ENCODE measurements at places on chromosomes 5 and 9.

- DNase-seq = no peak
Measured at GRCh38 chr9:81370096-81370495, 319.3 kb downstream of the TLE1 start.

DNA sequence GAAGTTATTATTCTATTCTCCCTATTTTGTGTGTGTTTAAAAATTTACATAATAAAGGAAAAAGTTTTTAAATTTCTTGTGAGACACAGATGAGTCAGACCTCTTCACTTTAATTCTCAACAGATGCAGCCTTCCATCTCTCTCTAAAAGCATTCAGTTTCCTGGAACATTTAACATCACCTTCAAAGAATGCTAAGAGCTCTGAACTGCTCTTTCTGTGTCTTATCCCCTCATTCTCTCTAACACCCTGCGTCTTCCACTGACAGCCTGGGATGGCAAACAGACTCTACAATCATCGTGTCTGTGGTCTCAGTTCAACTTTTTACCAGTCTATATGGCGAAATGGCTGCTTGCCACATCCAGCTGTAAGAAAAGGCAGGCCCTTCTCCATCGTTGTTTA is 173.0 kb downstream of the HINT1 start:
- DNase-seq = no peak

DNA sequence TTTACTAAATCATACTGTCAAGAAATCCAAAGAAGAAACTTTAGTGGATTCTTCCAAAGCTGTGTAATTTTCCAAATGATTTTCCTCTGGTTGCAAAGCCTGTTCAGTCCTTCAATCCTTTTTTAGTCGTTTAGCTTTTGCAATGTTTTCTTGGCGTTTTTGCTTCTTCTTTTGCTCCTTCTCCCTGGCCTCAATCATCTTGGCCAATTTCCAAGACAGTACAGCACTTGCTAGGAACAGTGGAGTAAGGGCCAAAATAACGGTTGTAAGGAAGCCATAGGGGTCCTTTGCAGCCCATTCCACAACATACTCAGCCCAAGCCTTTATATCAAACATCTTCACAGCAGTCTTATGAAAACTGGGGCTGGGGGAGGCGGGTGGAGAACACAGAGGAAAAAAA is 2.4 kb downstream of the SMIM15 start:
- no peak for DNase-seq

GRCh38 chr5:38463634-38464521 is 92.6 kb downstream of the LIFR start:
- DNase-seq = no peak

DNA sequence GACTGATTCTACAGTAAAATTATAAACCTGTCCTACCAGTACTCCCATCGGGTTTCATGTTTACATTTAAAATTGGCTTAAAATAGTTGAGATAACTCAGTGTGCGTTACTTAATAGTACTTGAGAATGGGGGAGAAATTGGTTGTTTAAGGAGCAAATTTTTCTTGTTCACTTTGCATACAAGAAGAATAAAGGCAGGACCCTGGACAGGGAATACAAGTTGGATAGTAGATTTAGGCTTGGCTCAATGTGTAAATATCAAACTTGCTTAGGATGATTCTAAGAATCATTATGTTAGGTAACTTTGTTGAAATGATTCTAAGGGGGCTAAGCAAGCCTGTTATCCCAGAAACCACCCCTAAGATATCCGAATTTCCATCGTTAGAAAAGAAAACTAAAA is 448.4 kb upstream of the TLE4 start:
- DNase-seq = no peak

DNA sequence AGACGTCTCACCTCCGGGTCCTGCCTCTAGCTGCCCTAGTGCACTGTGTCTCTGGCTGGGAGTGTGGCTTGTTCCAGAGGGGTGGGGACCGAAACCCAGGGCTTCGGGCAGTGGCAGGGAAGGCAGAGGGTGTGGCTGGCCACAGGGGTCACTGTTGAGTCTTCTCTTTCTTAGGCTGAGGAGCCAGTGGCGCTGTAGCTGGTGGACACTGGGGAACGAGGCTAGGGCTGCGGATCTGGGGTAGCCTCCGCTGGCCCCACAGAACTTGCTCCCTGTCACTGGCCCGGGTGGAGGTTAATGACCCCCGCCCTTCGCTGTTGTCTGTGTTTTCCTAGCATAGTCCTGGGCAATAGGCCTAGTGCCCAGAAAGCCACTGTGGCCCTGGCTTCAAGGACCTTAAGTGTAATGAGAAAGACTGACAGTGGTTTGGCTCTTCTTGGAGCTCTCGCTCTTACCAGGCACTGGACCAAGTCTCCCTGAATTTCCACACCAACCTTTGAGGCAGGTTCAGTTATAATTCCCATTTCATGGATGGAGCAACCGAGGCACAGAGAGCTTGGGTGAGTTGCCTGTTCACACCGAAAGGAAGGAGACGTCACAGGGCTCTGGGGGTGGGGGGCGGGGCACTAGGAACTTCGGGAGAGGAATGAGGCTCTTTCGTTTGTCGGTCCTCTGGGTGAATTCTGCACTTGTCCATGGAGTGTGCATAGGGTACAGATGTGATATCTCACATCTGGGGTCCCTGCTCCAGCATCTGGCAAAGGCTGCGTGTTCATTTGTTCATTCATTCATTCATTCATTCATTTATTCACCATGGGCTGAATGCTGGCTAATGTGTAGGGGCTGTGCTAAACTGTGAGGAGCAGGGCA is 4.8 kb upstream of the IER5L start:
- no peak for DNase-seq

DNA sequence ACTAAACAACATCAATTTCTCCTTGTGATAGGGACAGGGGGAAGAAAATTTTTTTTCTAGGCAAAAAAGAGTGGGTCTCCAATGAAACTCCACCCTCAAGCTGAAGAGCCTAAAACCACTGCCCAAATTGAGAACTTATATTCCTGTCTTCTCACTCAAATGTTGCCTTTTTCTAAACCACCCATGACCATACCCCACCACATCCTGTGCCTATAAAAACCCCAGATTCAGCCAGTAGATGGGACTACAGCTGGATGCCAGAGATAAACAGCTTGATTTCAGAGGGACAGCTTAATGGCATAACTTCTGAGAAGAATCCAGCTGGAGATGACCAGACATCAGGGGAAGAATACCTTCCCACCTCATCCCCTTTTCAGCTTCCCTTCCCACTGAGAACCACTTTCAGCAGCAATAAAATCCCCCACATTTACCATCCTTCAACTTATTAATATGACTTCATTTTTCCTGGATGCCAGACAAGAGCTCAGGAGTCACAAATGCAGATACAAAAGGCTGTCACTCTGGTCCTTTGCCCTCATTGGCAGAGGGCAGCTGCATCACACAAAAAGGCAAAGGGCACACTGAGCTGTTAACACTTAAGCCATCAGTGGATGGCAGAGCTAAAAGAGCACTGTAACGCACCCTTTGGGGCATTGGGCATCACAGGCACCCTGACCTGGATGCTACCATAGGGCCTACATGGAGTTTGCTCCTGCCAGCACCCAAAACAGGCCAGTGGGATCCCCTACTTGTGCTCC is 972.5 kb upstream of the CTNND2 start:
- DNase-seq = no peak

GRCh38 chr5:143985832-143986515 is 174.0 kb downstream of the HMHB1 start:
- DNase-seq = no peak

DNA sequence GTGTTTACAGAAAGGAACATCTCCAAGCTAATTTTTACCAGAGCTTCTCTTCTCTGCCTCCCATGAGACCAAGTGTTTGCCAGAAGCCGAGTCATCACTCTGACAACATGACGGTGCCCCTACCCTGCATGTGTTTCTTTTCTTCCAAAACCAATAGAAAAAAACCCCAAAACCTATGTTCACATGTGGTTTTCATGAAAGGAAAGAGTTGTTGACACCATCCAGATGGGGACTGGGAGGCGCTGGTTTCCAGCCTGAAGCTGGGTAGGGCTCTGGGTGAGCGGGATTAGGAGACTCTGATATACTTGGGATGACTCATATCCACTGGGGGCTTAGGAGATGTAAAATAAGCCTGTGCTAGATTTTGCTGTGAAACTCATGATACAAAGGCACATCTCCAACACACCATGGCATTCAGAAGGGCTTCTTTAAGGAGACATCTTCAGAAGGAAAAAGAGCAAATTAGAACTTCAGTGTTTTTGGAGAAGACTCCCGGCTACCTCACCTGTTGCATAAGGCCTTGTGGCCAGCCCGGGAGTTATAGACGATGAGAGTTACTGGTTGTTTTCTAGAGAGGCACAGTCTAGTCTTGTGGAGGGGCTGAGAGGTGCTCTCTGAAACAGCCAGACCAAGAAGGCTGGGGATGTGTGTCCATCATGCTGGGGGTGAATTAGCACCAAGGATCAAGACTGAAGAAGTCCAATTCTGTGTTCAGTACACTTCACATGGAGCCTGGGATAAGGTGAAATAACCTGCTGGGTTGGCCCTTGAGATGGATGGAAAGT is 108.9 kb upstream of the LHFPL2 start:
- DNase-seq = no peak

- no peak for DNase-seq
Measured at GRCh38 chr9:101706261-101706798, 32.1 kb downstream of the GRIN3A start.

- DNase-seq = no peak
Measured at GRCh38 chr5:137015540-137016116, 483.5 kb downstream of the SPOCK1 start.

GRCh38 chr9:4680750-4681149 is 1.4 kb downstream of the CDC37L1 start:
- DNase-seq = no peak

DNA sequence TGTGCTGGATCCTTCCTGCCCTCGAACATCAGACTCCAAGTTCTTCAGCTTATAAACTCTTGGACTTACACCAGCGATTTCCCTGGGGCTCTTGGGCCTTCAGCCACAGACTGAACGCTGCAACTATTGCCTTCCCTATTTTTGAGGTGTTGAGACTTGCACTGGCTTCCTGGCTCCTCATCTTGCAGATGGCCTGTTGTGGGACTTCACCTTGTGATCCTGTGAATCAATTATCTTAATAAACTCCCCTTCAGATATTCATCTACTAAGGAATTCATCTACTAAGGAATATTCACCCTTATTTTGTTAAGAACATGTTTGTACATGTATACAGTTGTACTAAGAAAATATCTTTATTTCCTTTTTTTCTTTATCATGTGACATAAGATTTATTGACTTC is 1079.7 kb downstream of the CDH12 start:
- no peak for DNase-seq

- DNase-seq = no peak
Measured at GRCh38 chr5:144462577-144462976, 291.9 kb downstream of the KCTD16 start.

DNA sequence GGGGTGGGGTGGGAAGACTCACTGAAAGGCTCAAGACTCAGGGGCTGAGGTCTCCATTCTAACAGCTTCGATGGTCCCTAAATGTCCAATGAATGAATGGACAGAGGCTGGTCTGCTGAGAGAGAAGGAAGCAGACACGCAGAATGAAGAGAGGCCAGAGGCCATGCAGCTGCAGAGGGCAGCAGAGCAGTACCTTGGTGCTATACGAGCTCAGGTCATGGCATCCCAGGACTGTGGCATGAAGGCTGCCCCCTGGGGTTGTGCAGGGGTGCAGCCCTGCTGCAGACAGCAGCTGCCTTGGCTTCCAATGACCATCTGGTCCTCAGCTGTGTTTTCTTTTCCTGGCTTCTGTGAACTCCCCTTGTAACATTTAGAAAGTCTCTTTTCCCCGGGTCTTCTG is 15.2 kb upstream of the CORO2A start:
- DNase-seq = no peak

GRCh38 chr5:88892669-88893068 is 9.7 kb upstream of the MEF2C start:
- DNase-seq = no peak

GRCh38 chr5:31720004-31720403 is 81.1 kb downstream of the PDZD2 start:
- DNase-seq = no peak

DNA sequence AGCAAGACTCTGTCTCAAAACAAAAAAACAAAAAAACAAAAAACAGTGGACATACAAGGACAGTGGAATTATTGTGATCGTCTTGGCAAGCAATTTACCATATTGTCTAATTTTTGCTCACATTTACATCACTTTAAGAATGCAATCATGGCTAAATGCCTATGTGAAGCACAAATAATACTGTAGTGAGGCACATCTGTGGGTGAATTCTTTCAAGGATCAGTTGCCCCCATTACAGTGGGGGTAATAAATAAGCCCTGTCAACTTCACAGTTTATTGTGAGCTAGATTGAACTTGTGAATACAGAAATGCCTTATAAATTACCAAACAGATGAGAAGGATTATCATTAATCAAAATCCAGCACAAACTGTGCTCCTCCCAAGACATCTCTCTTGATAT is 150.2 kb upstream of the PAPPA start:
- DNase-seq = no peak

DNA sequence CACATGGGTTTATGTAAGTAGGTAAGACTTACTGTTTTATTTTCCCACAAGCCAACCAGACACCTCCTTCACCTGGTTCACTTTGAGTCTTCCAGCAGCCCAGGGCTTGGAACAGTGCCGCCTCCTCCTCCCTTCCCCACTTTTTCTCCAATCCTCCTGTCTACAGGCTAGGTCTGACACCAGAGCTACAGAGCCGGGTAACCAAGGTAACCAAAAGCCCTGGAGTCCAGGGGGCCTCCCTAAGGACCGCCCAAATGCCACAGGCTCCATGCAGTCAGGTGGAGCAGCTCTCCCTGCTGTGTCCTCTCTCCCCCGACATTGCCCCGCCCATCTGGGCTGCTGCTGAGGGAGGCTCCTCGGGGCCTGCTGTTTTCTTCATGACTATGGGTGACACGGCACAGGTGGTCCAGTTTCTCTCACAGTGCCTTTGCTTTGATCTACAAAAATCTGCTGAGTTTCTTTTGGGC is 138.0 kb upstream of the EFNA5 start:
- no peak for DNase-seq

DNA sequence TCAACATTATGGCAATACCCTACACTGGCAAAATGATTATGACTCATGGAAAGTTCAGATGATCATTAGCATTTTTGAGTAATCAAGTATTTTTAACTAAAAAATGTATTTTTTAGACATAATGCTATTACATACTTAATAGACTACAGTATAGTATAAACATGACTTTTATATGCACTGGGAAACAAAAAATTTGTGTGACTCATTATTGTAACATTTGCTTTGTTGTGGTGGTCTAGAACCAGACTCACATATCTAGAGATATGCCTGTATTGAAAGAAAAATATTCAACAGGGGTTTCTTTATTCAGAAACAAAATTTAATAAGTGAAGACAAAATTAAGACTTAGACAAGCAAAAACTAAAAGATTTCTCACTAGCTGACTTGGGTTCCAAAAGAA is 385.3 kb upstream of the RIOK2 start:
- DNase-seq = no peak

GRCh38 chr5:132947671-132948070 is 15.8 kb downstream of the AFF4 start:
- DNase-seq = no peak

GRCh38 chr5:15823398-15823797 is 323.4 kb downstream of the FBXL7 start:
- DNase-seq = no peak

DNA sequence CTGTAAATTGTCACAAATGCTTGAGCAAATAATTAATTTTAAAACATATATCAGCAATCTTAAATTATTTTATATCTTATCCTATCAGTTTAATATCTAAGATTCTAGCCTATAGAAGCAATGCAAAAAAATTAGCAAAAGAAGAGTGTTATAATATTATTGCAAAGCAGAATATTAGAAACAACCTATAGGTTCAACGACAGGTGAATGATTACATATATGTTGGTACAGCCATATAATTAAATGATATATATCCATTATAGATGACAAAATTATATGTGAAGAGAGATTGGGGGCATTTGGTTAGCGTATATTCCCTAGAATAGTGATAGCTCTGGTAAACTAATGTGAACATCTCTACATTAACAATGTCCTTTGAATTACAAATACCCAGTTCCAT is at the start of gene IFNE:
IFNE (minus strand) TSS at position 101 of the 400 bp plus-strand sequence. CDS start 619 bp downstream, outside the sequence.
- no peak for DNase-seq

All from activated T-cell treated with anti-CD3 and anti-CD28 coated beads for 4 hours (primary cell).